ENCODE measurements at places on chromosomes 2 and 18. TPM values are rescaled to one million over a fixed set of nuclear protein-coding genes. Genes with fewer than 3 reads are reported as not detected.

FTCDNL1 gene
- polyA plus RNA-seq = not detected

SERPINB12 gene
- not detected for polyA plus RNA-seq

MYL1 gene
- polyA plus RNA-seq = not detected

STRN gene
- polyA plus RNA-seq = 4.8 TPM

MAPRE3 gene
- 20.2 TPM for polyA plus RNA-seq

SPOPL gene
- polyA plus RNA-seq = 5.6 TPM

CD8B2 gene
- not detected for polyA plus RNA-seq

CDH19 gene
- not detected for polyA plus RNA-seq

EVA1A gene
- polyA plus RNA-seq = 93.0 TPM

SLC30A3 gene
- polyA plus RNA-seq = 0.68 TPM

SERPINB4 gene
- not detected for polyA plus RNA-seq

CFAP65 gene
- polyA plus RNA-seq = 1.7 TPM

FKBP1B gene
- 69.7 TPM for polyA plus RNA-seq

C2orf72 gene
- 0.32 TPM for polyA plus RNA-seq

PCGF1 gene
- 44.9 TPM for polyA plus RNA-seq

LTBP1 gene
- polyA plus RNA-seq = 564 TPM

CYB5A gene
- polyA plus RNA-seq = 42.1 TPM

C2orf80 gene
- not detected for polyA plus RNA-seq

ITGA4 gene
- polyA plus RNA-seq = 10.5 TPM

DAPL1 gene
- polyA plus RNA-seq = not detected

LOXL3 gene
- polyA plus RNA-seq = 47.9 TPM

CPLX4 gene
- polyA plus RNA-seq = not detected

ING5 gene
- 62.9 TPM for polyA plus RNA-seq

IL36B gene
- polyA plus RNA-seq = not detected

IL1F10 gene
- not detected for polyA plus RNA-seq

SLC40A1 gene
- polyA plus RNA-seq = 2.1 TPM

ASAP2 gene
- 41.4 TPM for polyA plus RNA-seq

AKAIN1 gene
- not detected for polyA plus RNA-seq

HAAO gene
- polyA plus RNA-seq = not detected

ZBTB7C gene
- polyA plus RNA-seq = 0.15 TPM

KATNAL2 gene
- polyA plus RNA-seq = 8.2 TPM

HNMT gene
- polyA plus RNA-seq = 1.8 TPM

PAX3 gene
- not detected for polyA plus RNA-seq

TOGARAM2 gene
- polyA plus RNA-seq = 0.69 TPM

ALKAL2 gene
- not detected for polyA plus RNA-seq

IL36A gene
- polyA plus RNA-seq = not detected

ERMN gene
- not detected for polyA plus RNA-seq

HOXD9 gene
- polyA plus RNA-seq = 4.8 TPM

TRAPPC8 gene
- polyA plus RNA-seq = 14.9 TPM

CHN1 gene
- 46.9 TPM for polyA plus RNA-seq

IL1RL1 gene
- not detected for polyA plus RNA-seq

CHRNG gene
- not detected for polyA plus RNA-seq

UNC80 gene
- 1.3 TPM for polyA plus RNA-seq

GATA6 gene
- polyA plus RNA-seq = not detected

CFC1 gene
- not detected for polyA plus RNA-seq

ACMSD gene
- polyA plus RNA-seq = not detected

Measured in SK-N-SH (cell line).